ENCODE measurements at places on chromosomes 4 and X. TPM values are rescaled to one million over a fixed set of nuclear protein-coding genes. Genes with fewer than 3 reads are reported as not detected.

DNA sequence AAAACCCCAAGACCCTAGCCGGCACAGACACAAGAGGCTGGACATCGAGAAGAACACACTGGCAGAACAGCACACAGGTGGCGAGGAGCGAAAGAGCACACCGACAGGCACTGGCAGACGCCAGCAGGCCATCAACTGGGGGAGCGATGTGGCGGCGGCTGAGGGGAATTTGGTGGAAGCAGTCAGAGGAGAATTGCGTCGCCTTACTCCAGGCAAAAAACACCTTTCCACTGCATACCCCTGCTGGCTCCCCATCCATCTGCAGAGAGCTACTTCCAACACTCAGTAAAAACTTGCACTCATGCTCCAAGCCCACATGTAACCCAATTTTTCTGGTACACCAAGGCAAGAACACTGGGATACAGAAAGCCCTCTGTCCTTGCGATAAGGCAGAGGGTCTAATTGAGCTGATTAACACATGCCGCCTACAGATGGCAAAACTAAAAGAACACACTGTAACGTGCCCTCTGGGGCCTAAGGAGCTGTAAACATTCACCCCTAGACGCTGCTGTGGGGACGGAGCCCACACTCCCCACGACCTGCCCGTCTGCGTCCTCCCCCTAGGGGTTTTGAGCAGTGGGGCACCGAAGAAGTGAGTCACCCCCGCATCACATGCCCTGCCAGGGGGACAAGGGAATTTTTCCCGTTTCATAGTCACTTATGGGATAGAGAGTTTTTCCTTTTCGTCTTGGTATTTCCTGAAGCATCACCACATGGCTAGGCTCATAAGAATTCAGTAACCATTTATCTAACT, 262.3 kb downstream of the KCTD8 start:
- no peak for DNase-seq

Gene LIN54
- 38.6 TPM for total RNA-seq

Gene SMIM10
- 1.1 TPM for total RNA-seq

DNA sequence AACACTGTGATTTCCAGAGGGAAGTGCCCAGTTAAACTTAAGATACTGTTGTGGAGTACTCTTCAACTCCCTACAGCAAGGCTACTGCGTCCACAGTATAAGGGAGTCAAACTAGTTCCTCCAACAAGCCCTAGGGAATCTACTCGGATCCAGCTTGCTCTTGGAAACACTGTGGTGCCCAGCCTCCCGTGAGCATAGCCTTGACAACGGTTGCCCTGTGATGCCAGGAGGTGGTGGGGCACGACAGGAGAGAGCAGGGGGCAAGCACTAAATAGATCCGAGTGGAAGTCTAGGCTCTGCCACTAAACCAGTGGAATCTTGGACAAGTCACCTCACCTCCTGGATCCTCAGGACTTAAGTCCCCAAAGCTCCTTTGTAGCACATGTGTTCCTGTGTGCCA, 45.6 kb downstream of the SMC1A start:
- no peak for DNase-seq

GRCh38 chr4:141002323-141002805, 130.9 kb downstream of the RNF150 start:
- no peak for DNase-seq

- DNase-seq, result peak; percentile 55
Measured at GRCh38 chr4:72966652-72967051, 102.9 kb downstream of the COX18 start.

GRCh38 chr4:140068271-140068670, 85.7 kb downstream of the MAML3 start:
- DNase-seq, result no peak

DNA sequence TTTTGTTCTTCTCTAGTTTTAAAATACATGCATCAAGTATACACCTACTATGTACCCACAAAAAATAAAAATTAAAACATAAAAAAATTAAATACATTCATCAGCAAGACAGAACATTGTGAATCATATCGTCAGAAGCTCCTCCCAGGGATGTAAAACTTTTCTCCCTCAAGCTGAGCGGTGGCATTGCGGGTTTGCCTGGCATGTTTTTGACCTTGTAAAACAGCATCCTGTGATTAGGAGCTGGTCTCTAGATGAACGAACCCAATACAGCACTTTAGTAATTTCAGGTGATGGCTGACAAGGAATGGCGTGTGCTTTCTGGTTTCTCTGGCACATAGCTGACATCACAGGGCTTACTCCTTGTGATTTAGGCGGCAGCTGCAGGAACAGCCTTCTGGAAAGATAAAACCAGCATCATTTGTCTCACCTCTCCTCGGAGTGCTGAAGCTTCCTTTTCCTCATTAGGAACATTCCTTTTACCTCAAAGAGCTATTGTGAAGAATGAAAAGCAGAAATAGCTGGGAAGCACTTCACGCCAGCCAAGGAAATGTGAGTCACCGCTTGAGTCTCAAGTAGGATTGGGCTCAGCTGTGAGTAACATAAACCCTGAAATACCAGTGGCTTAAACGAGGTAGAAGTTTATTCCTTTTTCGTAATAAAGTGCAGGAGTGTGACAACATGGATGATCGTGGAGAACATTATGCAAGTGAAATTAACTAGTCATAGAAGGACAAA, 44.3 kb downstream of the NYX start:
- DNase-seq, result no peak

DNA sequence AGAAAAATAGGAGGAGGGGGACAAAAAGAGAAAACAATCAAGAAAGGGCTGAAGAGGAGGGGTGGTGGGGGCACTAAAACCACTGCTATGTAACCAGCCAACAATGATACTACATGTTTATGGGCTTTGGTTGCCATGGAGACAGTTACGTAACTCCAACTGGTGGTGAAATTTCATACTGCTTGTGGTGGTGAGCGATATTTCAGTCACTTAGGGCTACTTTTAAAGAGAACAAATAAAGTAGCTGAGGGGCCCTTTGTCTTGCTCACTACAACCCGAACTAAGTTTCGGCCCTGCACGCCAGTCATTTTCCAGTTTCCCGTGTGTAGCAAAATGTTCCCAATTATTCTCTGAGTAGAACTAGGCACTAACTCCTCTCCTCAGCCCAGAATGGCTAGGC, 275.2 kb upstream of the EDA2R start:
- DNase-seq, result no peak

Gene NSG1
- 3.4 TPM for total RNA-seq

Gene CXCR3
- 119 TPM for total RNA-seq

DNA sequence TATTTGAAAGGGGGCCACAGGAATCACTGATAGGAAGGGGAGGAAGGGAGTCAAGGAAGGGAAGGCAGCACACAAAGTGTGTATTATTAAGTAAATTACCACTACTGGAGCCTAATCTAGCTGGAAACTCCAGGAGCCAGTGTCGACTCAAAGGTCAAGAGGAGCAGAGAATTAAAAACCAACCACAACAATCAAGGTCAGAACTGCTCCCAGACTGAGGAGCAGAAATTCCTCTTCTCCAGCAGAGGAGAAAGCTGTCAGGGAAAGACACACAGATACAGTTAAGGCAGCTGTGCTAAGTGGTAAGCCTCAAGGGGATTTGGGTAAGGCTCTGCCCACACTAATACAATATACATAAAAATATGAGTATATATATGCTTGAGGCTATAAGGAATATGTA, 87.5 kb upstream of the PTPN13 start:
- no peak for DNase-seq

Gene PRPS2
- total RNA-seq, result 77.8 TPM

Gene CXCL6
- total RNA-seq, result not detected

- DNase-seq, result no peak
Measured at GRCh38 chr4:2624782-2625530, 88.5 kb downstream of the FAM193A start.

Gene ZDHHC15
- total RNA-seq, result not detected

Gene NPNT
- total RNA-seq, result not detected

GRCh38 chr4:147731580-147732517, at the start of gene ARHGAP10:
ARHGAP10 (plus strand) TSS chr4:147732088; CDS start chr4:147732302, 214 bp downstream.
- DNase-seq, result peak; percentile 72

Gene FGF2
- 2.9 TPM for total RNA-seq

- no peak for DNase-seq
Measured at GRCh38 chr4:18684932-18685331, 663.4 kb upstream of the LCORL start.

Gene PIN4
- total RNA-seq, result 11.0 TPM

GRCh38 chrX:74250574-74250973, 53.4 kb upstream of the ZCCHC13 start:
- DNase-seq, result no peak

DNA sequence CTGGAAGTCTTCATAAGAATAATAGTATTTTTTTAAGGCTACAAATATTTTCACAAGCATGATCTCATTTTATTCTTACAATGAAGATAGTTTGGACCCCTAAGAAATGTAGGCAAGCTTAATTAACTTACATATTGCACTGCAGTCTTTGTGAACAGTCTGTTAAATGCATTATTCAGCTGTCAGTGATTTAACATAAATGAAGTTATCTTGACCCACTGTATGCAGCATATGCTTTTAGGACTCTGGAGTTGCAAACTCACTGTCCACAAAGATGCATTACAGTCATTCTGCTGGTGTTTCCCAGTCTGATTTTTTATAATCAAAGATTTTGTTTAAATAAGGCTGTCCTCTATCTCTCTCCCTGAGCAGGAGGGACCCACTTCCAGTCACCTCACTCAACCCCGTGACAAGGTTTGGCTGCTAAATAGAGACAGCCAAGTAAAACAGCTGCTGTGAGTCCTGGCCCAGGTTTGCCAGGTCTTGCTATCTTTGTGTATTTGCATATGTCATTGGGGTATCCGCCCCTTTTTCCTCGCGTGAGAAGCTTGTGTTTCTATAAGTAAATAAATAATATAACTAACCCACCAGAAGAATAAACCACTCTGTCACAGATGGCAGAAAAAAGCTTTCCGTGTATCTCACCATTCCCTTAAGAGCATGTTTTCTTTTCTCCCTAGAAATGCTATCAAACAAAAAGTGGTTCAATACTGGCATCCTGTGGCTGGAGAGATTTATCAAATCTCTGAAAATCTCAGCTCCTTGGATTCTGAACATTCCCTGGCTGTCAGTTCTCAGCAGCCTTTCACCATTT, 67.0 kb downstream of the SLC7A11 start:
- DNase-seq, result no peak

- no peak for DNase-seq
Measured at GRCh38 chrX:19563327-19563726, 48.0 kb upstream of the MAP3K15 start.

GRCh38 chr4:145697332-145697731, 17.4 kb downstream of the C4orf51 start:
- DNase-seq, result no peak

Gene NFXL1
- 9.5 TPM for total RNA-seq

DNA sequence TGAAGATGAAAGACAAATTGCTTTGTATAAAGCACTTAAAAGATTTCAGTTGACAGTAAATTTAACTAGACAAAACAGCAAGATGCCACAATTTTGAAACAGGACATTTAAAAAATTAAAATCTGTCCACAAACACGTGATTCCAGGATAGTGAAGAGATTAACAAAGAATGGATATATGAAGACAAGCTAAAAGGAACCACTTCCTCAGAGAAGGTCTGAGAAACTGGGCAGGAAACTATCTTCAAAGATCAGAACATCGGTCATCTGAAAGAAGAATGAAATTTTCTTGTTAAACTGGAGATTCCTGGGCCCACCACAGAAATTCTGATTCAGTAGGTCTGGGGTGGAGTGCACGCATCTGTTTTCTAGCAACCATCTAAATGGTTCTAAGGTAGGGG, 1.4 kb downstream of the RWDD4 start:
- DNase-seq, result no peak
